ENCODE measurements at places on chromosomes 11 and 22.

DNA sequence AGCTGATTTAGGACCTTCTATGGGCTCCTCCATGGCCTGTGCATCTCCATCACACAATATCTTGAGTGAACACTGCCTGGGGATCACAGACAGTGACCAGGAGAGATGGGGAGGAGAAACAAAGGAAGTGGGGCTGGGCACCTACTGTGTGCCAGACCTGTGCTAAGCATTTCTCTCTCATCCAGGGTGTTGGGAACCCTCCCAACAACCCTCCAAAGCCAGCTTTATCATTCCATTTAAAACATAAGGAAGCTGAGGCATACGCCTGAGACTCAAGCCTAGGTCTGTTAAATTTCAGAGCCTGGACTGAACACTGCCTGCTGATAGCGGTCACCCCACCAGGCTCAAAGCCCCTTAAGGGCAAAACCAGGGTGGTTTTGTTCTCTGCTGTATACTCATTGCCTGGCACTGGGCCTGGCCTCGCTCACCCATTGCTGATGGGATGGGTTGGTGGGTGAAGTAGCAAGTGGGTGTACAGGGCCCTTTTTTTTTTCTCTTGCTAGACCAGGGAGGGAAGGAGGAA is 130.1 kb downstream of the MN1 start:
- no peak for DNase-seq

DNA sequence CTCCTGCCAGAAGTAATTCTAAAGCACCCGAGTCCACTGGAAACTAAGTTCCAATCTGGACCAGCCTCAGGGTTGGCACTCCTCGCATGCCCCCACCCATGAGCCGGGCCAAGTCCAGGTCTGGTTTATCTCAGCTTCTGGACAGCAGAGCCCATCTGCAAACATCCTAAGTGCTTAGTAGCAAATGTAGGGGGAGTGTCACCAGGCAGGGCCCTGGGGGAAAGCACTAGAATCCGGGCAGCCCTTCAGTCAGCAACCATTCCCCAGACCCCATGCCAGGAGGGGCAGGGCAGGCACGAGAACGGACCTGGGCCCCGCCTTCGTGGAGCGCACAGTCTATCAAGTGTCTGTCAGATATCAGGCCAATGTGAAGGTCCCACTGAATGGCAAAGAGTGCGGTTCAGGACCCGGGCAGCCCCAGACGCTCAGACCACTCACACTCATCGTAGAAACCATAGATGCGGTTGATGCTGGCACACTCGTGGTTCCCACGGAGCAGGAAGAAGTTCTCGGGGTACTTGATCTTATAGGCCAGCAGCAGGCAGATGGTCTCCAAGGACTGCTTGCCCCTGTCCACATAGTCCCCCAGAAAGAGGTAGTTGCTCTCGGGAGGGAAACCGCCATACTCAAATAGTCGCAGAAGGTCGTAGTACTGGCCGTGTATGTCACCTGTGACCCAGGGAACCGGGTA is 1.3 kb downstream of the PPP1CA start:
- no peak for DNase-seq

DNA sequence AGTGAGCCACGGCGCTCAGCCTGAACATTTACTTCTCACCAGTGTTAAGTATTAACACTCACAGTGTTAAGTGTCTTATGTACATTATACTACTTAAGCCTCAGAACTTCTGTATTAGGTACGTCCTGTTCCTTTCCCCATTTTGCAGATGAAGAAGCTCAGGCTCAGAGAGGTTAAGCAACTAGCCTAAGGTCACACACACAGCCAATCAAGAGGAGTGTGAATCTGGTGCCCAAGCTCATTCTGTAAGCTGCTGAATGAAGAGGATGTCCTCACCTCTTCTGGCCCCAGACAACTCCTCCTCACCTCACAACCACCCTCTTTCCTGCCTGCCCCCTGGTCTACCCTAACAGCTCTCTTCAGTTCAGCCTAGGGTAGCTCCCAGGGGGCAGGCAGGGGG is 29.9 kb downstream of the CREB3L1 start:
- no peak for DNase-seq

DNA sequence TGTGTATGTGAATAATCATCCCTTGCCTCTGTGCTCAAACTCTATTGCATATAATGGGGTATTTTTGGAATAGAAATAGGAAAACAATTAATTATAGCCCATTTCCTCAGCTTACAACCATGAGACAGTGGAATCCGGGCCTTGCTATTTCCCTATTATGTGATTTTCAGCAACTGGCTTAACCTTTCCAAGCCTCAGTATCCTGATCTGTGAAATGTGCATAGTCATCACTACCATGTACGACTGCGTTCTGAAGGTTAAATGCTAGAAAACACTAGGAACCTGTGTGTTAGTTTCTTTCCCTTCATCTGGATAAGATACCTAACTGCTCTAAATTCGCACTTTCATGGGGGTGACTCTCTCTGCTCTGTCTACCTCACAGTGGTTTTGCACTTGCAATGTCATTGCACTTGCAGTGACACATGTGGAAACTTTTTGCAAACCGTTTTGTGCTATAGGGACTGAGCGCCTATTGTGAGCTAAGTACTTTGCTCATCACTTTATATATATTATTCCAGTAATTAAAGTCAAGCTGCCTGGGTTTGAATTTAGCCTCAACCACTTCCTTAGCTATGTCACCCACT is 48.3 kb downstream of the IRAG1 start:
- no peak for DNase-seq

DNA sequence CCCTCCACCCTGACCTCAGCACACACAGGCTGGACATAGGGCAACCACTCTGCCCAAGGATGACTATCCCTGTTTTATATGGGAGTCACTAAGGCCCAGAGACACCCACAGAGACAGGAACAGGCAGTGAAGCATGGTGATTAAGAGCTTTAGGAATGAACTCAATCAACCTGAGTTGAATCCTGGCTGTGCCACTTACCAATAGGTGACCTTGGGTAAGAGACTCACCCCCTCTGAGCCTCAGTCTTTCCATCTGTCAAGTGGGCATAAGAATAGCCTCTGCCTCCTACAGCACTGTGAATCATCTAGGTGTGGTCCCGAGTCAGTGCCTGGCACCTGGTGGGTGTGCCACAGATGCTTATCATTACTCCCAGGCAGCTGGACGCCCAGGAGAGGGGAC is 6.8 kb downstream of the CRYBB1 start:
- DNase-seq = no peak

GRCh38 chr11:119236891-119237290 is 30.8 kb downstream of the CBL start:
- DNase-seq = no peak

GRCh38 chr11:3154001-3154599 is 11.0 kb downstream of the OSBPL5 start:
- DNase-seq = no peak

DNA sequence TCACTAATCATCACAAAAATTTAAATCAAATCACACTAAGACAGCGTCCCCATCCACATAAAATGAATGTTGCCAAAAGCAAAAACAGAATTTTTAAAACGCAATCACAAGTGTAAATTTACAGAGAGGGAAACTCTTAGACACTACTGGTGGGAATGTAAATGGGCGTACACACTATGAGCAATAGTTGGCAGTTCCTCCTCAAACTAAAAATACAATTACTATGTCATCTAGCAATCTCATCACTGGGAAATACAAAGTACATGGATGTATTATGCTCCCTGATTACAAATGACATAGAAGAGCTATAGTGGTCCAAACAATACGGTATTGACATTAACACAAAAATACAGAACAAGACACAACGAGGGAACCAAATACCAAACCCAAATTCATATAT is 8.7 kb upstream of the RGL4 start:
- DNase-seq = no peak

GRCh38 chr11:707817-708420 is 1.9 kb downstream of the EPS8L2 start:
- DNase-seq = no peak

GRCh38 chr11:116202922-116203321 is 569.9 kb downstream of the BUD13 start:
- DNase-seq = no peak

DNA sequence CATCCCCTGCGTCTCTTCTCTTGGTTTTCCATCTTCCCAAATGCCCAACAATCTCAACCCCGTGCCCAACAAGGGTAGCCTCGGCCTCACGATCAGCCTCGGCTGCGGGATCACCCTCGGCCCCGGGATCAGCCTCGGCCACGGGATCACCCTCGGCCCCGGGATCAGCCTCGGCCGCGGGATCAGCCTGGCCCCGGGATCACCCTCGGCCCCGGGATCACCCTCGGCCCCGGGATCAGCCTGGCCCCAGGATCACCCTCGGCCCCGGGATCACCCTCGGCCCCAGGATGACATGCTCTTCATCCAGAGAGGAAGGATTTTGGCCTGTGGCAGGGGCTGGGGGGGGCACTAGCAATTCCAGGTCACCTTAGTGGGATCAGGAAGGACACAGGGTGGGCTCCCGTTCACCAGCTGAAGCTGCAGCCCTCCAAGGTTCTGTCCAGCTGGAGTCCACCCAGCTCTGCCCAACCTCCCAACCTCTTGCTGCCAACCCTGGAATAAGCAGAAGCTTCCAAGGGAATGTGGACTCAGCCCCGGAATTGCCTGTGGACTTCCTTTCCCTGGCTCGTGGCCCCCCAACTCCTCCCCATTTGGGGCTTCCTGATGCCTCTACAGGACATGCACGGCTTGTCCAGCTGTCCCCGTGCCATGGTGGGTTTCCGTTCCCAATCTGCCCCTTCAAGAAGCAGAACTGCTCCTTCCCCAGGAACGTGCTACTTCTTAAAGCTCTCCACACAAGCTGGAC is 6.2 kb downstream of the ALG12 start:
- DNase-seq = no peak

DNA sequence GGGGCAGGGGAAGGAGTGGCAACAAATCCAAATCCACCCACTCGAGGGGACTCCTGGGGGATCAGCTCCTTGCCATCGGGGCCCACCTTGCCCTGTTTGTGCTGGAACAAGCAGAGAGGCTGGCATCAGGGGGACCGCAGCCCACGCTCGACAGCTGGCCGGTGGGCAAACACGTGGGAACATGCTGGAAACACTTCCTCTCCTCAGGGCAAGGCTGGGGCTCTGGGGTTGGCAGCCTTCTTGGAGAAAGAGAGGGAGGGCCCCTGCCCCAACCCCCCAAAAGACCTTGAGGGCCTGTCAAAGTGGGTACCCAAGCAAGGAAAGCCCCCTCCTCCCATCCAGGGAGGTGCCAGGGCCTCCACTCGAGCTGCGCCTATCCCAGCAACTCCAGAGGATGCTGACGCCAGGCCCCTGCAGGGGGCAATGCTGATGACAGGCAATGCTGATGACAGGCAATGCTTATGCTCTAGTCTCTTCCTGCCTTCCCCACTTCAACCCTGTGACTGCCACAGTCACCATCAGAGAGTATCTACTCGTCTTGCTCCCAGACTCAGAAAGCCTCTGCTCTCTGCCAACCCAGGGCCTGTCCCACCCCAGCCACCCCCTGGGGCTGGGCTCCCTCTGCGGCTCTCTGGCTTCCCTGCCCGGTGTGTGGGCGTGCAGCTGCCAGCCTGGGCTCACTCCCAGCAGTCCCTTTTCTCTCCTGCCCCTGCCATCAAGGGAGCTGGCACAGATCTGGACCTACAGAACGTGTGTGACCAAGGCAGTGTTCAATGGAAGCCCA is 6.0 kb downstream of the ESS2 start:
- DNase-seq = no peak

- no peak for DNase-seq
Observed at GRCh38 chr11:88398372-88398771, 60.8 kb upstream of the CTSC start.

DNA sequence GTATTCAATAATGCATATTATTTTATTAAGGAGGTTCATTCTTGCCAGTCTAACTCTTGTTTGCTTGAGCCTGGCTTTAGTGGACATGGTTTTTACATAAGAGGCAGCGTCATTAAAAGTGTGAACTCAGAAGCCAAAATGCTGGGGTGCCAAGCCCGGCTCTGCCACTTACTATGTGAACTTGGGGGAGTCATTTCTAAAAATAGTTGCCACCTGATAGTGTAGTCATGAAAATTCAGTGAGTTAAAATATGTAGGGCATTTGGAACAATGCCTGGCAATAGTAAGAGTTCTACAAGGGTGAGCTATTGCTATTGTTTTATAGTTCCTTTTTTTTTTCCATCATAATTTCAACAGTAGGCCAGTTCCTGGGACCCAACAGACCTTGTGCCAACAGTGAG is 49.9 kb downstream of the TENM4 start:
- DNase-seq = no peak

DNA sequence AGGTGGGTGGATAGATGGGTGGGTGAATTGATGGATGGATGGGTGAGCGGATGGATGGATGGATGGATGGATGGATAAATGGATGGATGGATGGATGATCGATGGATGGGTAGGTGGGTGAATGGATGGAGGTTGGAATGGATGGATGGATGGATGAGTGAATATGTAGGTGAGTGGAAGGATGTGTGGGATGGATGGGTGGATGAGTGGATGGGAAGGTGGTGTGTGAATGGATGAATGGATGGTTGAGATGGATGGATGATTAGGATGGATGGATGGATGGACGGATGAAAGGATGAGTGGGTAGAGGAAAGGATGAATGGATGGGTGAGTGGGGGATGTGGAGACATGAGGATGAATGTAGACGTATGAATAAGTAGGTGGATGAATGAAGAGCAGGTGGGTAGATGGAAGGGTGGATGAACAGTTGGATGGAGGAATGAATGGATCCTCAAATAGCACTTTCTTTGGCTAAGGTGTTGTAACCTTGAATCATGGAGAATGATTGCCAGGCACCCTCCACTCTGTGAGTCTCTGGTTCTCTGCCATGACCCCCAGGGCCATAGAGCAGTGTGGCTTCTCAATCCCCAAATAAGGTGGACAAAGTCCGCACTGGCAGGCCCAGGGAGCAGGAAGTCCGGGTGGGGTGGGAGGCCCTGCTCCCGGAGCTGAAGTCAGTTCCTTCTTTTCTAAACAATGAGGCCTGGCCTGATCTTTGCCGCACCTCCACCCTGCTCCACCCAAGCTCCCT is 36.9 kb downstream of the IGF2 start:
- DNase-seq = no peak

GRCh38 chr11:36385121-36385970 is 89.3 kb downstream of the PRR5L start:
- DNase-seq = no peak

GRCh38 chr11:15888556-15889345 is 467.6 kb downstream of the SOX6 start:
- DNase-seq = no peak

- no peak for DNase-seq
Observed at GRCh38 chr11:9575260-9576240, 2.1 kb downstream of the WEE1 start.

GRCh38 chr22:46556775-46557174 is 19.4 kb upstream of the CELSR1 start:
- no peak for DNase-seq

- no peak for DNase-seq
Observed at GRCh38 chr11:93319224-93319839, 11.2 kb upstream of the DEUP1 start.

DNA sequence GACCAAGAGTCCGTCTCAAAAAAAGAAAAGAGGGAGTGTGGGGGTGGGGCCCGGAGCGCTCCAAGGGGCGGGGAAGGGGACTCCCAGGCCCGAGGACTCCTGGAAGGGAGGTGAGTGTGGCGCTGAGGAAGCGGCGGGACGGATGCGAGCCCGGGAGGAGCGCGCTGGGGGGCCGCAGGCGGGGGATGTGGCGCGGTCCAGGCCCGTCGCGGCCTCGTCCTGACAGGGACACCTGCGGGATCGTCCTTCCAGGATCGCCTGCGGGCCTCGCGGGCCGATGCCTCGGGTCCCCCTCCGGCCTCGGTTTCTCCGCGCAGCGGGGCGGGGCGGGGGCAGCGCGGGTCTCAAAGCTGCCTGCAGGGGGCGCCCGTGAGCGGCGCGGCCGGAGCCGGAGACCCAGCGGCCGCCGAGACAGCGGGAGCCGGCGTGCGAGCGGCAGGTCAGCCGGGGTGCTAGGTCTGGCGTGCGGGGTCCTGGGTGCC is 3.8 kb upstream of the ADORA2A start:
- DNase-seq = no peak

All from occipital lobe (tissue), 3 donors.